ENCODE measurements at places on chromosomes 16 and 17.

- DNase-seq = no peak
These were observed 16.9 kb downstream of the BLMH start for GRCh38 chr17:30274887-30275286.

GRCh38 chr17:16288860-16289571 is 64.3 kb downstream of the CENPV start:
- no peak for DNase-seq

- no peak for DNase-seq
These were observed 74.8 kb downstream of the RAB11FIP4 start for GRCh38 chr17:31466096-31466760.

DNA sequence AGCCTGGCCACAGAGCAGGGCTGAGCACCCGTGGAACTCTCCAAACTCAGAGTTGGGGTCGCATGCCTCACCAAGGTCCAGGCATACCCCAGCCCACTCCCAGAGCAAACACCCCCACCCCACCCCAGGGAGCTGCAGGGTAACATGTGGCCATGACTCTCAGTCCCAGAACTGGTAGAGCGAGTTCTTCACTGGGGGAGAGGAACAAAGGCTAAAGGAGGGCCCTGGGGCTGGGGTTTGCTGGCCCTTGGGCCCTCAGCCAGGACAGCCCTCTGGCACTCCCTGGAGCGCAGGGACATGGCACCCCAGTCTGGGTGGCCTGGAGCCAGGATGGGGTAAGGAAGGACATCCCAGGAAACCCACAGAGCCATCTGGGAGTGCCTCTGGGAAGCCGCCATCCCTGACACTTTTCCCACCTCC is 4.2 kb downstream of the HID1 start:
- no peak for DNase-seq

DNA sequence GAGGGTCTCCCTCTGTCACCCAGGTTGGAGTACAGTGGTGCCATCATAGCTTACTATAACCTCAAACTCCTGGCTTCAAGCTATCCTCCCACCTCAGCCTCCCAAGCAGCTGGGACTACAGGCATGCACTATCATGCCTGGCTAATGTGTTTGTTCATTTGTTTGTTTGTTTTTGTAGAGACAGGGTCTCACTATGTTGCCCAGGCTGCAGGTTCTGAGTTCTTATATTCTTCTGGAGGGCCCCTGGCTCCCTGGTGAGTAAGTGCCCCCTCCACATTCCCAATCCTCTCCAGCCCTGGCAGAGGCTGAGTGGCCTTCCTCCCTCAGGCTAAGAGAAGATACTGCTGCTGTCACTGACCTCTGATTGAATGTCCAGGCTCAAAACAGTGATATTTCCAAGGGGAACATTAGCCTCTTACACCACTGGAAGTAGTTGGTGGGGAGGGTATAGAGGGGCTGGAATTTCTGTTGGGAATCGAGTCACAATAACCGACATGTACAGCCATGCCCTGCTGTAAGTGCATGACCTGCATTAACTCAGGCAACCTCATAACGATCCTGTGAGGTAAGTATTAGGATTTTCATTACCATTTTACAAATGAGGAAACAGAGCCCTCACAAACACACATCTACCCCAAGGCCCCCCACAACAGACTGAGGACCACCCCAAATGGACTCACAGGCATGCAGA is 2.7 kb upstream of the ETV4 start:
- no peak for DNase-seq

DNA sequence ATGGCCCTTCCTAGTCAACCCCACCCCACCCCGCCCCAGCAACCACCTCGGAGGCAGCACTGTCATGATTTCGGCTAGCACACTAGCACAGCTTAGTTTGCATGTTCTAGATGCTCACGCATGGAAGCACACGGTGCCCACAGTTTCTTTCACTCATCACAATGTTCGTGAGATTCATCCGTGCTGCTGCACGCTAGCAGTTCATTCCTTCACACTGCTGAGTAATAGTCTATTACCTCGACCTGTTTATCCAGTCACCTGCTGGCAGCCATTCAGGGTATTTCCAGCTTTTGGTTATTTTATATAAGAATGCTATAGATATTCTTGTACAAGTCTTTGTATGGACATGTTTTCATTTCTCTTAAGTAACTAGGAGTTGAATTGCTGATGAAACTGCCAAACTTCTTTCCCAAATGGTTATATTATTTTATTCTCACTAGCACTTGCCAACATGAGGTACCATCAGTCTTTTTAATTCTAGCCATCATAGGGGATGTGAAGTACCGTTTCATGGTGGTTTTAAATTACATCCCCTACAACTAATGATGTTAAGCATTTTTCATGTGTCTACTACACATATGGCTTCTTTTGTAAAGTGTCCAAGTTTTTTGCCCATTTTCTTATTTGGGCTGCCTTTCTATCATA is 75.7 kb downstream of the CYTH1 start:
- no peak for DNase-seq

- no peak for DNase-seq
These were observed 4.7 kb downstream of the C1QTNF1 start for GRCh38 chr17:79028496-79029326.

GRCh38 chr17:40443196-40443987 is at the start of gene IGFBP4:
Gene IGFBP4, plus strand, starts transcription at chr17:40443450. Its CDS starts 286 bp downstream, at chr17:40443736.
- no peak for DNase-seq

Data from esophagus squamous epithelium (tissue), 5 donors.